Stimulated activated CD4-positive, alpha-beta T cell treated with anti-CD3 and anti-CD28 coated beads, Interleukin-15, amount 100 ng/mL, for 1 hour (primary cell): ENCODE measurements at places on chromosomes 1 and 21.

DNA sequence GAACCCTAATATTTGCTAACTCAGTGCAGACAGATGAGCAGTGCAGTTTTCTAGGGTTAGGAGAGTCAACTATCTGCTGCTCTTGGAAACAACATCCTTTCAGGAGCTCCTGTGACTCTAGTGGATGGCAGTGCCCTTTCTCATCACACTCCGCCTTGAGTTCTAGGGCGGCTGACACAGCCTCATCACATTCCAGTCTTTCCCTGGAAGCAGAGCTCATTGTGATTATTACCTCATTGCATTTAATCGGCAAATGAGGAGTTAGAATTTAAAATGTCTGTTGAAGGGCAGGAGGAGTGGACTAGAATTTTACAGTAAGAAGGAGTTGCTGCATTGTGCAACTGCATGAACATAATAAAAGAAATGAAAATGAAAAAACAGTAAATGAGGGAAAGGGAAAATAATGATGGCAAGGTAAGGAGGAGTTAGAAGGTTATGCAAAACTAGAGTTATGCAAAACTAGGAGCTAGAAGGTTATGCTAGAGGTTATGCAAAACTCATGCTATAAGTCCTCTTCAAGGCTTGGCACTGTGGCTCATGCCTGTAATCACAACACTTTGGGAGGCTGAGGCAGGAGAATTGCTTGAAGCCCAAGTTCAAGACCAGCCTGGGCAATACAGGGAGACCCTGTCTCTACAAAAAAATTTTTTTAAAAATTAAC lies 6.9 kb upstream of the PTGFRN start:
- DNase-seq: no peak

- no peak for DNase-seq
Measured at GRCh38 chr21:35976481-35976880, 83.8 kb downstream of the SETD4 start.

- DNase-seq: no peak
Measured at GRCh38 chr21:39555911-39556590, 56.7 kb upstream of the B3GALT5 start.

DNA sequence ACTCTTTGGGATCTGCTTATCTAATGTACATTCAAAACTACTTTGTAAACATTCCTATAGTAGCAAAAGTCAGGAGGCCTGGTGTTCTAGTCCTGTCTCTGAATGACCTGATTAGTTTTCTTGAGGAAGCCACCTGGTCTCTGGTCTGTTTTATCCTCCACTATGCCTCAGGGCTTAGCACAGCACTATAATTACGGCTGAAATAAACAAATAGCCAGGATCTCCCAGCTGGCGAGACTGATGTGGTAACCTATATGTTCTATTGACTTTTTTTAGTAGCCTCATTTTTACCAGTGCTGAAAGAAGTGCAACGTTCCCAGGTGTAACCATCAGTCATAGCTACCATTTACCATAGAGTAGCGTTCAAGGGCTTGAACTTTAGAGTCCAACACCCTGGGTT lies 24.2 kb upstream of the RPL11 start:
- no peak for DNase-seq

GRCh38 chr1:72777918-72778317 lies 495.6 kb upstream of the NEGR1 start:
- no peak for DNase-seq

GRCh38 chr1:34455121-34455520 lies 278.4 kb downstream of the C1orf94 start:
- no peak for DNase-seq

DNA sequence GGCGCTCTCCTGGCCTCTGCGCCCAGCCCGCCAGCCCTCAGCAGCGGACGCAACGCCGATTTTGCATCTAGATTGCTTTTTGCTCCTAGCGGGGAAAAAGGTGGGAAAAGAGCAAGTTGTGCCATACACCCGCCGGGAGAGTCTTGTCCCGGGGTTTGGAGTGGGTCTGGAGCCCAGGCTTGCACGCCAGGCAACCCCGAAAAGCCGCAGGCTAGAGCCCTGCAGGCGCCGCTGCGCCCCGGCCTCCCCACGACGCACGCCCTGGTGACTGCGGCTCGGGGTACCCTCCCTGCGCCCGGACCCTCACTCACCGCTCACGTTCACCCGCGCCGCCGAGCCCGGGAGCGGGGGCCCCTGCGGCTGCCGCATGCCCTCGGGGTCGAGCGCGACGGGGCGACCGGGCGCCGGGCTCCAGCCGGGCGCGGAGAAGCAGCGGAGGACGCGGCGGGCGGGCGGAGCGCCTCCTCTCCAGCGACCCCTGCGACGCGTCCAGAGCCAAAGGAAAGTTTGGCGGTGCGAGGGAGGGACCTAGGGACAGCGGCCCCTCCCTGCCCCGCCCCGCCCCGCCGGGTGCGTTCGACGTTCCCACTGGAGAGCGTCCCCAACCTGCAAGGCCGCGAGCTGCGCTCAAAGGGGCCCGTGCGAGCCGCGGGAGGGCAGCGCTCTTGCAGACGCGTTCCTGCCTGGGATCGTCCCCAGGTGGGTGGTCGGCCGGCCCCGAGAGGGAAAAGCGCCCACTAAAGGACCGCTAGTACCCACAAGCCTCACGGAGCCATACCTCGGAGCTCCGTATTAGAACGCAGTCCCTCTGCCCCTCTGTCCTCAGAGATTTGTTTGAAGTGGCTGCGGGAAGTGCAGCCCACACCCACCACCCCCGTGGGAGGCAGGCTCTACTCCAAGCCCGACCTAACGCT lies at the start of gene LPAR3:
TSS of gene LPAR3 (minus strand) at position 502 of the 914 bp plus-strand sequence. CDS start 27,086 bp downstream, outside the sequence.
- DNase-seq: no peak

DNA sequence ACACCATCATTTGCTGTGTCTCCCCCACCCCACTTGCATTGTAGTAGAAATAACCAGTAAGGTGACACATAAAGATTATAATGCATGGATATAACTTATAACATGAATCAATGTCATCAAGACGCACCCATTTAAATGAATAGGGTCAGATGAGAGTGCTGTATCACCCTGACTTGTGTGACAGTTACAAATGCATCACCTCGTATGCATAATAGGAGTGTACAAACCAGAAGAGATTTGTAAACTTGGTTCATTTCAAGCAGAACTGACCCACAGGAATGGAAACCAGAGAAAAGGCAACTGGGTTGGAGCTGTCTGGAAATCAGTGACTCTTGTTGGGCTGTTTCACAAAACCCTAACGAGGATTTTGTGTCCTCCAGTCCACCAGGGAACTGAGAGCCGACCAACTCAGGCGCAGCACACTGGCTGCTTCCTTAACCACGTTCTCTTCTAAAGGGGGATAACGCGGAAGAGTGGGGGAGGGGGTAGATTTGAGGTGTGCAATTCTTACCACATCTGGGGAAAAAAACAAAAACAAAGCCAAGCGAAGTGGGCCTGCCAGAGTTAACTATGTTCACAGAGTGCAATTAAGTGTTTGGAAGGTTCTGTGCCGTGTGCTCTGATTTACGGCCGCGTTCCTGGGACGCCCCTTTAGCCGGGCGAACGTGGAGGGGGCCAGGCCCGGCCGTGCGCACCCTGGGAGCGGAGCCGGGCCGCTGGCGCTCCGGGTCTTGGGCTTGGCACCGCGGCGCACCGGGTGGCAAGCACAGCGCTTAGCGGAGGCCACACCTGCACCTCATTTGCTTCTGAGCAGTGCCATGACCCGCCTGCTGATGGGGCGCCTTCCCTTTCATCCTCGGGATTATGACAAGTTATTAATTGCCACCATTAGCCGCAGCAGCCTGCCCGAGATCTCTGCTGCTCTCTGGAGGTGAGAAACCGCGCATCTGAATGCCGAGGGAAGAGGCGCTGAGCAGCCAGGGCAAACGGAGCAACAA lies 248.8 kb upstream of the FOXD3 start:
- DNase-seq: no peak

DNA sequence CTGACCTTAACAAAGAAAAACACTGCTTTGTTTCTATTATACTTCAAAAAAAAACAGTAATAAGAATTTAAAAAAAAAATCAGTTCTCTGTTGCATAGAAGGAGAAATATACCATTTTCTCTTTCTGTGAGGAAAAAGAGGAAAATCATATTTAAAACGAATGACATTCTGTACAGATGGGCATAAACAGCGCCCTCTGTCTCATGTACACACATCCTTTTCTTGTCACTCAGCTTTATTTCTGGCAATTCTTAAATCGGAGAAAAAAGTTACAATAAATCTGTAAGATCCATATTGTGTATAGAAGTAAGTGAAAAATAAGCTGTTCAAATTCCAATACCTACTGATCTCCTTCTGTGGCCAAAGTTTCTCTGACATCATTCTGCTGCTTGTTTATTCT lies 245.4 kb downstream of the SMYD3 start:
- DNase-seq: no peak

DNA sequence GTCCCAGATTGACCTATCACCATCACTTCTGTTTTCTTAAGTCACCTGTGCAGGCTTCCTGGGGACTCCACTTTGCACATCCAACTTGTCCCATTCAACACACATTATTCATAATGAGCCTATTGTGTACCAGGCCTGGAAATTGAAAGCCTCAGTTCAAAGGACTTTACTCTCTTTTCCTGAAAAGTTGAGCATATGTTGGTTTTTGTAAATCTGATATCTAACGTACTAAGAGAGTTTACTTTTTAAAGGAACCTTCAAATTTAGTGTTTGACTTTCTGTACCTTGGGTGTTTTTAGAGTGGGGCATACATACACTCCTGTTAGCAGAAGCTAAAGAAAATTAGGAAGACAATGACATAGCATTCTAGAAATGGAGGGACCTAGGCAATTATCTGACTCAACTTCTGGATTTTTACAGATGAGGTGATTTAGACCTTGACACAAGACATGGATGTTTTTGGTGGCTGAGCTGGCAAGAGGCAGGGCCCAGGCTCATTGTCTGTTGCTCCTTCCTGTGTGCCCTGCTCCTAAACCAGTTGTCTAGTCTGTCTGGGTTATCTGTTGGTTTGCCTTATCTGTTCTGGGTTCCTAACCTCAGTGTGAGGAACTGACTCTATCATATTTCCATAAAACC lies 336.5 kb downstream of the RPS6KC1 start:
- no peak for DNase-seq
